ENCODE measurements at places on chromosomes 3 and 15.

DNA sequence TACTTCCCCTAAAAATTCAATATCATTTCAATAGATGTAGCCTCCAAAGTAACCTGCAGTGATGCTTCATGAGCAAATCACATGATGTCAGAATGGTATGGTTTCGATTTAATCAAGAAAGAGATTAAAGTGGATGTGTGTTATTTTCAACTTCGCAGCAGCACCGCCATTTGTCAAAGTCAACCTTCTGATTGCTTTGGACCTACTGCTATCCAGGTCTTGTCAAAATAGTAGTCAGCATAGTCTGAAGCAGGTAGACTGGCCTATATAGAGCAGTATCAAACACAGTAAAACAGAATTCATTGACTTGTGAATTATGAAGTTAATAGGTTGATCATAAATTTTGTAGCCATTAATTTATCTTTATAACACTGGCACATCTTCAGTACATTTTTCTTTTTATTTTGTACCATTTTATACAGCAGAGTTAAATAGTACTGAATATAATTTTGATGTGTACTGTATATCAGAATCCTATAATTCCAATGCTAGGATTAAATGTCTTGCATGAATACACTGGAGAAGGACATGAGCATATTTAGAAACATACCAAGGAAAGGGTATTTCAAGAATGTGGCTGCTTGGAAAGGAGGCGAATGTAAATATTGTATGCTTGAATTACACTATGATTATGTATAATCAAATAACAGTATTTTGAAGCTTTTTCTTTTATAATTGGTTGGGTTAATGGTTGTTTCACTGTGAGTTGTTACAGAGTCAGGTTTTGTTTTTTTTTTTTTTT is 79.6 kb downstream of the CDIN1 start:
- no peak for DNase-seq

- no peak for DNase-seq
Observed at GRCh38 chr3:66498687-66499621, 1.9 kb downstream of the LRIG1 start.

GRCh38 chr3:99509224-99509623 is 129.2 kb upstream of the COL8A1 start:
- DNase-seq, result no peak

DNA sequence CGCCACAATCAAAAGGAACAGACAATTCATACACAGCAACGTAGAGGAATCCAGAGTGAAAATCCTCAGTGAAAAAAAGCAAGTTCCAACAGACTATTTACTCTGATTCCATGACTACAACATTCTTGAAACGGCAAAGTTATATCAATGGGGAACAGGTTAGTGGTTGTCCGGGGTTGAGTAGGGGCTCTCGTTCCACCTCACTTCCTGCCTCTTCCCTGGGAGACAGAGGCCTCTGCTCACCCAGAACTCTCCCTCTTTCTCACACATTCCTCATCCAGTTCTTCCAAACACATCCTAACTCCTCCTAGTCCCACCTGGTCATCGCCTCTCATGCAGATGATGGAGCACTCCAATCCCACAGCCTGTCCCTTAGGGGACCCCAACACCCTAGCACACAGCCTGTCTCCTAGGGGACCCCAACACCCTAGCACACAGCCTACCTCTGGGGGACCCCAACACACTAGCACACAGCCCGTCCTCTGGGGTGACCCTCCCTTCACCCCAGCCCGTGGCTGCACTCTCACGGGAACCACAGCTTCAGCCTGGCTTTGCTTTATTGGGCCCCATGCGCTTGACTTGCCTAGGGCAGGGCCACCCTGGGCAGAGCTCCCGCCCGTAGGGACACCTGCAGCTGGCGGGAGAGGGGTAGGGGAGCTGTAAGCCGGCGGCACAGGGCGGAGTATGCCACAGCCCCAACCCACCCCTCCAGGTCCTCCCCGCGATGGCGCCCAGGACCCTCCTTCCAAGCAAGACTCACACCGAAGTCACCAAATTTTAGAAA is 5.2 kb downstream of the OCA2 start:
- no peak for DNase-seq

DNA sequence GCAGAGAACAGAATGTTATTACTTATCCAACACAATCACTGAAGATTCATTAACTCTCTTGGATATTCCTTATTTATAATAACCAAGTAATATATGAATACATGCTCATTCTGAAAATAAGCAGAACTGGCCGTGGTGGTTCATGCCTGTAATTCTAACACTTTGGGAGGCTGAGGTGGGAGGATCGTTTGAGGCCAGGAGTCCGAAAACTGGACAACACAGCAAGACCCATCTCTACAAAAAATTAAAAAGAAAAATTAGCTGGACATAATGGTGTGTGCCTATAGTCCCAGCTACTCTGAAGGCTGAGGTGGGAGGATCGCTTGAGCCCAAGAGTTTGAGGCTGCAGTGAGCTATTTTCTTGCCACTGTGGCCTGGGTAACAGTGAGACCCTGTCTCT is 25.9 kb downstream of the RNF168 start:
- no peak for DNase-seq

GRCh38 chr3:31124373-31124772 is 229.9 kb upstream of the GADL1 start:
- no peak for DNase-seq

Measured in activated CD4-positive, alpha-beta T cell treated with anti-CD3 and anti-CD28 coated beads for 1 hour (primary cell).